ENCODE measurements at places on chromosomes 3 and 15.

DNA sequence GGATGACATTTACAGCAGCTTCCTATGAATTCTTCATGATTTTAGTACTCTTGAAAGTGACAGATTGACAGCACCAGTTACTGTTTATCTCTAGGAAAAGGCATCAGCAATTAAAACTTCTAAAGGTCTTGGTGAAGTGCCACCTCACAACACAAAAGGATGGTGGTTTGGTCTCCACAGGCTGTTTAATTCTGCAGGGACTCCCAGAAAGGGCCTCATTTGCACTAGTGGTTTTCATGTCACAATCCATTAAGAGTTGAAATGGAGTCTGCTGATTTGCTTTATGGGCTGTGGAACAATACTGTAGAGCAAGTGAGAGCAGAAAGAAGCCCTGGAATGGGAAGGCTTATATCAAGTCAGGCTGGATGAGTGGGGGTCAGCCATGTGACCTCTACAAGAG lies 225.3 kb upstream of the KCNMB2 start:
- DNase-seq = no peak

GRCh38 chr15:53807501-53807900 lies 48.0 kb upstream of the WDR72 start:
- DNase-seq = no peak

GRCh38 chr3:188677344-188677743 lies 494.4 kb upstream of the TPRG1 start:
- DNase-seq = no peak

DNA sequence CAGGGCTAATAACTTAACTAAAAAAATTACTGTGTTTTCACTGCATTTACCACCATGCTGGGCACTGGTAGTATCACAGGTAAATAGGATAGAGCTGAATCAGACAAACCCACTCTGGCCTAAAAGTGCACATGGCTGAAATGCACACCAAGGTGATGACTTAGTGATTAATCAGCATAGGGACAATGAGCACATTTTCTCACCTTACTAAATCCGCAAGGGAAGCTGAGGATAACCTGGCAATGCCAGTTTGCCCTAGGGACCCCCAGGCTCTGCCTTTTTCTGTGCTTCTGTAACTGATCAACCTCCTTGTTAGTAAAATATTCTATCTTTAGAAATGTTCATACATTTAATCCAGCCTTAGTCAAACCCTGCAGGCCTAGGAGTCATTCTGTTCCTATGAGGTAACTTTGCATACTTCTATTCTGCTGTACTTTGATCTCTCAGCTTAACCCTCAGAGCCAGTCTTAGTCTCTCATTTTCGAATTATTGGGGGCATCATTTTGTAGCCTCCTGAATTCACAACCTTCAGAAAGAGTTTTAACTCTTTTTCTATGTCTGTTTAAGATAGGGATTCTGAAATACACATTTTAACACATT lies 562.9 kb upstream of the KCNMB2 start:
- DNase-seq = no peak

GRCh38 chr3:5187920-5188418 lies 462 bp downstream of the EDEM1 start:
- peak; percentile 61 for DNase-seq

GRCh38 chr3:31219131-31219843 lies 313.4 kb upstream of the STT3B start:
- DNase-seq = no peak

DNA sequence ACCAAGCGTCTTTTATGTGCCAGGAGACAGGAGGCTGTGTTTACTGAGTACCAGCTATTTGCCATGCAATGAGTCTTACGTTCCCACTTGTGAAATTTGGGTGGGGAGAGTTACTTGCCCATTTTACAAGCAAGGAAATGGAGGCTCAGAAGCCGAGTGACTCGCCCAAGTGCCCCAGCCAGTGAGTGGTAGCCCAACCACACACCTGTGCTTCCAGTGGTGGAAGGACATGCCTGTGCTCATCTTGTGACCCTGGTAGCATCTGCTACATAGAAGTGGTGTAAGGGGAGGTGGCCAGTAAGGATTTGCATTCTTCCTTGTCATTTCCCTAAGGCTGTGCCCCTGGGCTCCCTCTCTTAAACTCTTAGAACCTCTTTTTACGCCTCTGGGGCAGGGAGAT lies 49.3 kb downstream of the FBLN2 start:
- DNase-seq = no peak

DNA sequence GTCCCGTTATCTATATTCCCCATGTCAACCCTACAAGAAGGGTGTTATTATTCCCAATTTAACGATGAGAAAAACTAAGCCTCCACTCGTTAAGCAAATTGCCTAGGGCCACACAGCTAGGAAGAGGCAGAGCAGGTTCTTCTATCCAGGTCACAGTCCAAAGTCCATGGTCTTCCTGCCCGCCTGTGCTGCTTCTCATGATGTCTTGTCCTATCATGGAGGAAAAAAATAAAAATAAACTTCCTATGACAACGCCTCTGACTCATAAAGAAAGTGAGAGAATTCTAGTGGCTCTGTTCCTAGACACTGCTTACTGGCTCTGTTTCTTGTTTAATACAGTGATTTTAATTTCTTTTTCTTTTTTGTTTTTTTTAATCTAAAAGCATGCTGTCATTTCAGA lies 9.7 kb downstream of the COL8A1 start:
- DNase-seq = no peak

DNA sequence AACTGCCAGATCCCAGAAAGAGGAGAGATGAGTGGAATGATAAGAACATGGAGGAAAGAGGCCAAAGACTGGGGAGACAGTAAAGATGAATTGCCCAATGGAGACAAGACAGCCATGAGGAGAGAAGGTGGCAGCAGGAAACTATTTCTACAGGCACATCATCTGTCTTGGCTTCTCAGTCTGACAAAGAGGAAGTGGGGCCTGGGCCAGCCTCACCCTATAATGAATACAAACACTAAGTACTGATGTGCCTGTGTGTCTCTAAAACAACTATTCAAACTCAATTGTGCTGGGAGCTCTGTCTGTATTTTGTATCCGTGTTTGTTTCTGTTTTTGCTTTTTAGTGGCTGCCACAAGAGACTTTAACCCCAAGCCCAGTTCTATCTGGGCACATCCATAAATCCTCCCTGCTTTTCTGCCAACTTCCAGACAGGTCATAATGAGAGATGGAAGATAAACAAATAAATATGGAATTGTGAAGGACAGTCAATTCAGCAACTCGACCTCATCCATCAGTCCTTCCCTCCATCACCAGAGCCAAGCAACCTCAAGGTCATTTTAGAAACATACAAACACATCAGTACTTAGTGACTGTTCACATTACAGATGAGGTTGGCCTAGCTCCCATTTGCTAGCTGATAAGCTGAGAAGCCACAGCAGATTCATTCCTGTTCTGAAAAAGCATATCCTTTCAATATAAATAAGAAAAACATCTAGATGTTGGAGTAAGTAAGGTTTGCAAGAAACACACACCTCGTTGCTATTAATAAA lies 116.7 kb downstream of the CADPS start:
- no peak for DNase-seq

- no peak for DNase-seq
These were observed 337.3 kb downstream of the LPP start for GRCh38 chr3:188491276-188491687.

- no peak for DNase-seq
These were observed 136.2 kb upstream of the EIF1B start for GRCh38 chr3:40173227-40173721.

DNA sequence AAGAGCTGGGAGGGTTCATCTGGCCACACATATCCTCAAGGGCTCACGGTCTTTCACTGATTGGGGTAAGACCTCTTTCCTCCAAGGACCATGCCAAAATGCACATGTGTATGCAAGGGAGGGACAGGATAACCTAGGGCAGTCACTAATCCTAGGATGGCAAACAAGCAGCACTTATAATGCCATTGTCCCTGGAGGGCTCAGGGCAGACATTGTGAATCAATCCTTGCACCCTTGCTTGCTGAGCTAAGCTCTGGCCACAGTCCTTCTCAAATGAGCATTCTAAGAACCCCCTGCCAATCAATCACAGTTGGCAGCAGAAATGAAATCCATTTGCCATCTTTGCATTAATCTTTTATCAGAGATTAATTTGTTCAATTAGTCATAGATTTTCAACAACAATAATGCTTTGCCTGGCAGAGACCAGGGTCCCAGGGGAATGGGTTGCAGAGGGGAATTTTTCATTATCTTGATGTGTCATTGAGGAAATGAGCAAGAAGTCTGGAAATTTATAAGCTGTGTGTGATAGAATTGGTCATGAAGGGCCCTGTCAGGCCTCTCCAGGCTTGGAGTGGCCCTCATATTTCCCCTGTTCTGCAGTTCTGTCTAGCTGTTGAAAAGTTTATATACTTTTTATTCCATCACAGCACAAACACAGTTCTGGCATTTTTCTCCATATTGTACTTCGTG lies 57.2 kb upstream of the KY start:
- no peak for DNase-seq

- DNase-seq = no peak
These were observed 793.5 kb downstream of the ROBO1 start for GRCh38 chr3:78974181-78974790.

DNA sequence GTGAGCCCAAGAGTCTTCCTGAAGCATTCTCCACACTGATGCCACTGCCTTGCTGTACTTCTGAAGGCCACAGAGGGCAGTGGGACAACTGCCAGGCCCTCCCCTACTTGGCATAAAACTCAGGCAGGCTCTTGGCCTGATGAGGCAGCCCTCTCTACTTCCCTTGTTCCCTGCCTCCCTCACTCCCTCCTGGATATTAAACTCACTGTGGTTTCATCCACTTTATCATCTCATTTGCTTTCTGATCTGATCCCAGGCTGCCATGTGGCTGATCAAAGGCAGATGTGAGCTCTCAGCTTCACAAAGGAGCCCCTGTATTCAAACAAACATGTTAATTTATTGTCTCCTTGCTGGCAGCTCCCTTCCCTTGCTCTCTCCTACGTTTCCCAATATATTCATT lies 533.5 kb downstream of the IGSF11 start:
- DNase-seq = no peak

- no peak for DNase-seq
These were observed 260.3 kb upstream of the MRPL3 start for GRCh38 chr3:131762981-131763564.

- DNase-seq = no peak
These were observed 981.2 kb downstream of the NSUN3 start for GRCh38 chr3:95044101-95044500.

GRCh38 chr15:91913560-91913959 lies 60.1 kb downstream of the SLCO3A1 start:
- no peak for DNase-seq

GRCh38 chr15:101020945-101021344 lies 101.8 kb downstream of the LRRK1 start:
- DNase-seq = no peak

- DNase-seq = no peak
These were observed 288.3 kb downstream of the CNTN6 start for GRCh38 chr3:1380926-1381646.

DNA sequence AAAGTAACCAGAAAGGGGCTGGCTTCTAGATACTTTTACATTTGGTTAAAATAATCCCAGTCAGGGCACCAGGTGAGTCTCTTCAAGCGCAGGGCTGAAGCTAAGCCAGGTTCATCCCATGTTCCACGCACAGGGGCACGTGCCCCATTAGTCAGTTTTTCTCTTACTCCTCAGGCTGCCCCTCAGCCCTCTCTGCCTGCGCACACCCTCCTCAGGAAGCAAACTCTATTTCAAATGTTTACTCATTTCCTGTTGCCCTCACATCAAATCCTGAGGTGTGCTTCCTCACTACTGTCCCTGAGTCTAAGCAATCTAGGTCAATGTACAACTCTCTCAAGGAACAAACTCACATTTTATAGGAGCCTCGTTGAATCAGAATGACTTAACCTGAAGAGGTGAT lies 48.5 kb downstream of the THBS1 start:
- peak; percentile 63 for DNase-seq

DNA sequence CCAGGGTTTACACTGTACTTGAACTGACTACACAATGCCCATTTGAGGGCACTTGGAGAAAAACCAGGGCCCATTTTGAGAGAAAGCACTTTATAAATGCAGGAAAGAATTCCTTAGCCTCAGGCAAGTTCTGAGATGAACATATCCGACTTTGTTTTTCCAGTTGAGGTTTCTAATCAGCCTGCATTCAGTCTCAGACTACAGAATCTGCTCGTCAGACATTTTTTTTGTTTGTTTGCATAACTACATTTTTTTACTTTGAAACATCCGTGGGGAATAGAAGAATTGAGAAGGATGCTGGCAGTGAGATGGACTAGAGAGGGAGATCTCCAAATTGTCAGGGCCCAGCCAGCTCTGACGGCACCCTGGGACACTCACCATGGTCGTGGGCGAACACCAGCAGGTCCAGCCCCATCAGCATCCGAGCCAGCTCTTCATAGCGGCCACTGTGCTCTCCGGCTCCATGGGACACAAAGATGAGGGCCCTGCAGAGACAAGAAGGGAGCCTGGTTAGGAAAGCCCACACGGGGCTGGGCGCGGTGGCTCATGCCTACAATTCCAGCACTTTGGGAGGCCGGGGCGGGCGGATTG lies 40.8 kb downstream of the MGLL start:
- DNase-seq = no peak

- no peak for DNase-seq
These were observed 34.3 kb downstream of the GOLIM4 start for GRCh38 chr3:168061332-168061996.

- DNase-seq = peak; percentile 48
These were observed 82.0 kb upstream of the LRIG1 start for GRCh38 chr3:66582721-66583423.

- DNase-seq = peak; percentile 49
These were observed 44.4 kb downstream of the AQP9 start for GRCh38 chr15:58182460-58183163.

DNA sequence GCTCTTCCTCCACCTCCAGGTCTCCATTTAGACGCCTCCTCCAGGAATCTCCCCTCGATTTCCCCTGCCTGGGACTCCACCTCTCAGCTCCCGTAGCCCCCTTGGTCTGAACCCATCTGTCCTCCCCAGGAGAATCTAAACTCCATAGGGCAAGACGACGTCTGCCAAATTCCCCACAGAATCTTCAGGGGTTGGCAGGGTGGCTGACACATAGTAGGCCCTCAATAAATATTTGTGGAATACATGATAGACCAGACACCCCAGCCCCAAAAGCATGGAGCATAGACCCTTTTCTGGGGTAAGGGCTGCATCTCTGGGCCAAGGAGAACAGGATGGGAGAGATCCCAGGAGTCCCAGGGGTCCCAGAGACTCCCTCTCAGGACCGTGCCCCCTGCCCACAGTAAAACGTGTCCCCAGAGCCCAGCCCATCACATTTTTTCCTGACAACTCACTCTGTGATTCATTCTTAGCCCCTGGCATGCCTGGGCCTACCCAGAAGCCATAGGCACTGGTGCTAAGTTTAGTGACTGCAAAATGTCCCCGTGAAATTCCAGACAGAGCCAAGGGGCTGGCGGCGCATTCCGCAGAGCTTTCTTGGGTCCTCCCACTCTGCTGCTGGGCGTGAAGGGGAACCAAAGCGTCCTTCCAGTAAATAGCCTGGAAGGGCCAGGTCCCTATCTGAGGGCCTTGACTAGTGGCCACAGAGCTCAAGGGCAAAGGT lies 78.0 kb upstream of the SLC6A6 start:
- no peak for DNase-seq

GRCh38 chr3:158443632-158444031 lies 127.4 kb upstream of the MLF1 start:
- no peak for DNase-seq

GRCh38 chr3:29557186-29557585 lies 276.3 kb downstream of the RBMS3 start:
- no peak for DNase-seq

Data from common myeloid progenitor, CD34-positive (primary cell).